EL (cell line): ENCODE measurements at places on chromosomes 5 and 9.

DNA sequence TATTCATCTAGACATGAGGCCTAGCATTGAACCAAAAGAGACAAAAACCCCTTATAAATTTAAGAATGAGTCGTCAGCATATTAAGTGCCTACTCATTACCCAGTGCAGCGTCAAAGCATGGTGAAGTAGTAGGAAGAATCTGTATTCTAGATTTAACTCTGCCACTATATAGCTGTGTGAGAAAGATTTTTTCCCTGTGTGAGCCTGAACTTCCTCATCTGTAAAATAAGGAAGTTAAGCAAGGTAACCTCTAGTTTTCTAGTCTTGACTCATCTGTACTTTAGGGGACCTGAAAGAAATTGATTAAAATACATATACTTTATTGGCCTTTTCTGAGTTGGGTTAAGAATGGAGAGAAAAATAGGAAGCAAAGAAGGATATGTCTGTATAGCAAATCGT lies 82.1 kb upstream of the RUSC2 start:
- DNase-seq, result no peak

- DNase-seq, result peak; percentile 71
Observed at GRCh38 chr9:109316207-109316640, 4.6 kb downstream of the EPB41L4B start.

- DNase-seq, result peak; percentile 70
Observed at GRCh38 chr5:138664276-138664943, 88.8 kb upstream of the CTNNA1 start.

DNA sequence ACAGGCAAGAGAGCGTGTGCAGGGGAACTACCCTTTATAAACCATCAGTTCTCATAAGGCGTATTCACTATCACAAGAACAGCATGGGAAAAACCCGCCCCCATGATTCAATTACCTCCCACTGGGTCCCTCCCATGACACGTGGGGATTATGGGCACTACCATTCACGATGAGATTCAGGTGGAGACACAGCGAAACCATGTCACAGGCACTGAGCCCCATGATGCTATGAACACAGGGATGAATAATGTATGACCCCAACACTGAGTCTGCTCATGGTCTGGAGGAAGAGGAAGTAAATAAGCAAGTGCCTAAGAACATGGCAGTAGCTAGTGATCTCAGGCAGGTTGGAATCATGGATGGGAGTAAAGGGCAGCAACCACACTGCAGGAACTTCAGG lies 281.0 kb upstream of the ZNF462 start:
- no peak for DNase-seq

DNA sequence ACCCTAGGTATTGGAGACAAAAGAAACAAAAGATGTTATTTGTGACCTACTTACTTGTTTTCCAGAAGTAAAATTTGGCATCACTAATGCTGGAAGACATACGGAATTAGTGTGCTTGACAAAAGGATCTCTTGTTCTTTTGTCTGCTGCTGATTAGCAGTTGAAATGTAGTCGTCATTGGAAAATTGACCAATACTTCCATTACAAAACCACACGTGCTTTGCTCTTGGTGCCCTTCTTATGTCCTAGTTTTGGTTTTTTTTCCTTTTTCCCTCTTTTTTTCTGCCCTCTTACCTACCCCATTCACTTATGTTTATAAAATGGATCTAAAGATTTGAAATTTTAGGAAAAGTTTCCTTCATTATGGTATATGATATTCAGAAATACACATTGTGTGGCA lies 197.4 kb downstream of the FER start:
- DNase-seq, result no peak

GRCh38 chr5:169901896-169902295 lies 78.4 kb downstream of the INSYN2B start:
- DNase-seq, result no peak

- peak; percentile 1 for DNase-seq
Observed at GRCh38 chr5:114948986-114949621, 220.6 kb downstream of the TRIM36 start.

DNA sequence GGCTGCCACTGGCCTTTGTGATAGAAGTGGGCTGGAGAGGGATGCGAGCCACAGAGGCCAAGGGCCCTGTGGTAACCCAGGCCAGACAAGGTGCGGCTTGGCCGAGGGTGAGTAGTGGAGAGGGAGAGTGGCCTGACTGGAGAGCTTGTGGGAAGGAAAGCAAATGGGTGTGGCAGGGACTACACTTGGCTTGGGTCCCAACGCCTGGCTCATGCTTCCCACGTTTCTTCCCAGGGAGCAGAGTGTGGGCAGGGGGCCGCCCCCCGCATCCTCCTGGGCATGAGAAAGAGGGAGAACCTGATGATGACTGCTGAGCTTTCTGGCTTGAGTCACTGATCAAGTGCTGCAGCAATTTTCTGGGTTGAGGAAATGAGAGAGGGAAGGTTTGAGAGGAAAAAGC lies 95.7 kb downstream of the ANKH start:
- DNase-seq, result peak; percentile 12

GRCh38 chr5:117761186-117761585 lies 1186.6 kb upstream of the SEMA6A start:
- no peak for DNase-seq

DNA sequence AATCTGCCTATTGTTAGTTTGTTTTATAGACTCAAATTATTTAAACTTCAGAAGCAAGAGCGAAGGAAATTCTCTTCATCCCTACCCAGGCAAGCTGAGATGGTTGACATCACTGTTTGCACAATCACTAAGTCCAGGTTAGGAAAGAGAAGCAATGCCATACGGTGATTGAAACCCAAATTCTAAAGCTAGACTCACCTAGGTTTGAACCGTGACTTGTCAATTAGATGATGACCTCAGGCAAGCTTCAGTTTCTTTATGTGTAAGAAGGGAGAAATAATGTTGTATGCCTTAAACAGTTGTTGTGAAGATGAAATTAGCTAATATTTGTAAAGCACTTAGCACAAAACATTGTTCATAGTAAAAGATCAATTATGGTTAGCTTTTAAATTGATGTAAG lies 96.5 kb upstream of the ANKRD55 start:
- DNase-seq, result no peak

DNA sequence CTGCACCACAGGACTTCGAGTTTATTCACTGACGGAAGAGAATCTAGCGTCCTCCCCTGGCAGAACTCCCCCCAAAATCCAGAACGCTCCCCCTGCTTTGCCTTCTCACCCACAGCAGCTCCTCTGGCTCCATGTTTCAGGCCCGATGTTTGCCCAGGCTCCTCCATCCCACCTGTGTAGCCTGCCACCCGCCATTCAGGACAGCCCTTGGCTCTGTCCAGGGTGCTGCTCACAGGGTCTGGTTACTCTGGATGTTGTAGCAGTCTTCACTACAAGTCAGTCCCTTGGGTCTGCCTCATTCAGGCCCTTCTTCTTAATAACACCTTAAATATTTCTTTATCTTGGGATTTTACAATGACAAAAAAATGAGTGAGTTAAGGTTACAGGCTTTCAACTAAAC lies 41.3 kb upstream of the SV2C start:
- DNase-seq, result no peak

- DNase-seq, result peak; percentile 88
Observed at GRCh38 chr9:16213781-16214515, 656.5 kb downstream of the BNC2 start.

- no peak for DNase-seq
Observed at GRCh38 chr9:129681924-129682323, 16.5 kb downstream of the PRRX2 start.

GRCh38 chr9:6805532-6805931 lies 47.8 kb downstream of the KDM4C start:
- DNase-seq, result no peak
